ENCODE measurements at places on chromosomes 1 and 21. TPM values are rescaled to one million over a fixed set of nuclear protein-coding genes. Genes with fewer than 3 reads are reported as not detected.

Gene RALGPS2
- 17.7 TPM for total RNA-seq

Gene FAM151A
- total RNA-seq = not detected

Gene EDARADD
- total RNA-seq = not detected

Gene OR2T2
- total RNA-seq = not detected

DNA sequence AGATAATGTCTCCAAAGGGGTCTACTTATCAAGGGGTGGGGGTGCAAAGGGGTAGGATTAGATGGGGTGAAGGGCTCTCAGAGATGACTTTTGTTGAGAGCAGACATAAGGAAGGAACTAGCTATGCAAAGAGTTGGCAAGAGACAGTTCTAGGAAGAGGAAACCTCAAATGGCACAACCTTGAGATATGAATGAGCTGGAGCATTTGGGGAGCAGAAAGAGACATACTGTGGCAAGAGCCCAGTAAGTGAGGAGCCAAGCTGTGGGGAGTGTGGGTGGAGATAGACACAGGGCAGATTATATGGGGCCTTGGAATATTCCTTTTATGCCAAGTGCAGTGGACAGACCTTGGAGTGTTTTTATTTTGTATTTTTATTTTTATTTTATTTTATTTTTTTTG is 84.8 kb upstream of the BTG3 start:
- no peak for ATAC-seq

- ATAC-seq = no peak
These were observed 16.3 kb downstream of the VPS45 start for GRCh38 chr1:150083907-150084306.

- no peak for ATAC-seq
These were observed 486.3 kb downstream of the TTLL7 start for GRCh38 chr1:83512373-83513193.

GRCh38 chr1:47207803-47208373 is 18.1 kb upstream of the PDZK1IP1 start:
- no peak for ATAC-seq

DNA sequence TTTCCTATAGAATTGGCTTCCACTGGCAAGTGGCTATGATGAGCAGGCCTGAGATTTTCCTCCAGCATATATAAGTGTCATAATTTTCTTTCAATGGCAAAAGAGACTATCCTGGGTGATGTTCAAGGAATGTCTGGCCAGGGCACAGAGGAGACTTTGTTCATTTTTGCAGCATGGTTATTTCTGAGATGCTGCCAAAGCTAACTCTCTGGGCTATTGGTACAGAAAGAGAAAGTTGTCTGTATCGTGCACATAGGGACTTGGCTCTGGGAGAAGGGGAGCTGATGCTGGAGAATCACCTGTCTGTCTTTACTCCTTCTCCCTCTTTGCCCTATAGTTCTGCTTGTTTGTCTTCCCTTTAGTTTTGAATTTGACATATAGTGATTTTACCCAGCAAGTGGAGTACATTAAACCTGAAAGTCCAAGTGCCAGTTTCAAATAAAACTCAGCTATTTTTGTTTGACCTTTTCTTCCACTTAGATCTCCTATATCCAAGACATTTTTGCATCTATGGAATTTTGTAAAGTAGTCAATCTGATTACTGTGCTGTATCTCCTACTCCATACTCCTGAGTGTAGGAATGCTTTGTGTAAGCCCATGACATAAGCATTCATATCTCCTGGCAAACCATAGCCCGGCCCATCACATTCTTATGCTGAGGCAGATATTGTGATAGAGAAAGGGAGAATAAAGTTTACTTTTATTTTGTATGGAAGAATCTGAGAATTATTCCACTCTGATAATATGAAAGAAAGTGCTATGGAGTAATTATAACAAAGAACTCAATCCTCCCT is 3.9 kb downstream of the FNDC7 start:
- no peak for ATAC-seq

DNA sequence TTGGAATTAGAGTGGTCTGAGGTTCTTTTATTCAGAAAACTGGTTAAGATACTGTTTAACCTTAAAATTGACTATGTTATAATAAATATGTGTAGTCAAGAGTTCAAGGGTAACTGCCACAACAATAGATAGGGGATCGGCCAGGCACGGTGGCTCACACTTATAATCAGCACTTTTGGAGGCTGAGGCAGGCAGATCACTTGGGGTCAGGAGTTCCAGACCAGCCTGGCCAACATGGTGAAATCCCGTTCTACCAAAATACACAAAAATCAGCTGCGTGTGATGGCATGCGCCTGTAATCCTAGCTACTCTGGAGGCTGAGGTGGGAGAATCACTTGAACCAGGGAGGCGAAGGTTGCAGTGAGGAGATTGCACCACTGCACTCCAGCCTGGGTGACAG is 39.5 kb downstream of the PDC start:
- ATAC-seq = no peak
